ENCODE measurements at places on chromosomes 3 and 15.

- no peak for DNase-seq
Observed at GRCh38 chr3:23645533-23646183, 160.1 kb upstream of the UBE2E1 start.

DNA sequence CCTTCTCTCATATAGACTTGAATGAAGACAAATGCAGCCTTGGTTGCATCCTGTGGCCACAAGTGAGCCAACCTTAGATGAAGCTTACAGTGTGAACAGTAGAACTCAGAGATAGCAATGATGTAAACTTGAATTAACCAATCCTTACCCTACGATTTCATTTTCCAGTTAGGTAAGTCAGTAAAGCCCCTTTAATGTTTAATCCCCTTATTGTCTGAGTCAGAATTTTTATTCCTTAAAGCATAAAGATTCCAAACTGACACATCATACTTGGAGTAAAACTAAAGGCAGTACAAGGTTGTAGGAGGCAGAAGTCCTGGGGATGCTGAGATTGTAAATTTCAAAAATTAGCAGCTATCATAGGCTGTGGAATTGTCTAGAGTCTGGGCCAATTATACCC, 507.8 kb upstream of the DPH6 start:
- peak; percentile 65 for DNase-seq

GRCh38 chr3:101065962-101066361, 72.7 kb upstream of the ABI3BP start:
- DNase-seq: no peak

DNA sequence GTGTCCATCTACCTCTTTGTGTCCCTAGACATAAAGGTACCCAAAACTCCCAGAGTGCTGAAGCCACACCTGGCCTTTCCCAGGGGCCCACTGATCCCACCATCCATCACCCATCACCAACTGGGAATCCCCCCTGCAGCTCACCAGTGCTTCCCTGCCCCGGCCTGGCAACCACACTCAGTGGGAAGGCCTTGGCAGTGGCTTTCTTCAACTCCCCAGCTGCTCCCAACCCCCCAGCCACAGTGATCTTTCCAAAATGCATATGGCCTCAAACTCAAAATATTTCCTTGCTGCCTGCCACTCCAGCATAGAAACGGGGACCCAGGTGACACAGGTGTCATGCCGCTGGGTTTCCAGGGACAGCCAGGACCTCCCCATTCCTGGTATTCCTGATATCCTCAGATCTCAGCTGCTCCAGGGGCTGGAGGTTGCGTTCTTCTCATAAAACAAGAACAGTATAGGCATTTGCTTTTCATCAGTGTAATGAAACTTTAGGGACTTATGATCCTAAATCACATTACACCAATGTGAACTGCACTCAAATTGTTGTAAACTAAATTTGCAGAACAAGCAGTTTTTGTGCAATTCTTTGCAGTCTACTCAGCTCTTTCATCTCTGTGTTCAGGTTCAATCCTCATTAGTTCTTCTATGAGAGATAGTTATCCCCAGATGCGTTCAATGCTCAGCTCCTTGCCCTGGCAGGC, 1.3 kb downstream of the OCA2 start:
- no peak for DNase-seq

- DNase-seq: no peak
Observed at GRCh38 chr3:9211155-9211950, 38.1 kb downstream of the SRGAP3 start.

DNA sequence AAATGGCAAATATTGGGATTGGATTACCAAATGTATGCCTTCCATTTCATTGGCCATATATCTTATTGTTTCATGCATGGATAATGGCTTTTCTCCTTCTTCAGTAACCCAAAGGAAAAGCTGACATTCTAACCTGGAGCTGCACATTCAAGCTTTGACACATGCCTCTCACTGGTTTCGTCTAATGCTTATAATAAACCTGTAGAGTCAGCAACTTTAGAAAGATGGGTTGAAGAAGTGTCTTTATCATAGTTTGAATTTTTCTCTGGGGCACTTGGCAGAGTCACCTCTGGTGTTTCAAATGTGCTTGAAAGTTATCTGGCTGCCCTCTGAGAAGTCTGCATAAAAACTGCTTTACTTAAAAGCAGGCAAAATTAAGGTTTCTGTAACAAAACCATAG, 55.4 kb upstream of the GOLGA8A start:
- DNase-seq: no peak

DNA sequence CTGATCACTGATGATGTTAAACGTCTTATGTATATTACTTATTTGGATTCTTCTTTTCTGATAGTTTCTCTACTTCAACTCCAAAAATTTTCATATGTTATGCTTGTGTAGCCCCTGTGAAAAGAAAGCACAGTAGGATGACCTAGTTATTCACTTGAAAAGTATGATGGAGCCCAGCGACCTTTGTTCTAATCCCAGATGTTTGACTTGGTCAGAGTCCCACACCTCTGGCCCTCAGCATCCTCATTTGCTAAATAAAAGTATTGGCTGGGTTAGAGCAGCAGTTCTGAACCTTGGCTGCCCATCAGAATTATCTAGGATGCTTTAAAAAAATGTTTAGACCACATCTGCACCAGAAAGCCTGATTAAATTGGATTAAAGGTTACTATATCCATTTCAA, 173.7 kb downstream of the ATG7 start:
- no peak for DNase-seq

- DNase-seq: peak; percentile 9
Observed at GRCh38 chr3:98843266-98843959, 58.1 kb downstream of the DCBLD2 start.

- DNase-seq: no peak
Observed at GRCh38 chr3:134677196-134677986, 26.6 kb upstream of the KY start.

- DNase-seq: no peak
Observed at GRCh38 chr3:137692803-137693431, 71.2 kb upstream of the SOX14 start.

All from retinal pigment epithelial cell (primary cell).